Dermis lymphatic vessel endothelial cell (primary cell): ENCODE measurements at places on chromosomes 5 and 9. TPM values are rescaled to one million over a fixed set of nuclear protein-coding genes. Genes with fewer than 3 reads are reported as not detected.

AK3 gene
- total RNA-seq = 53.0 and 82.6 TPM in 2 replicates

ACTBL2 gene
- total RNA-seq = under 0.01 TPM in 1 of 2 replicates, not detected in the other

DHX29 gene
- total RNA-seq = 17.1 and 20.5 TPM in 2 replicates

DNAI1 gene
- total RNA-seq = 0.11 TPM in 1 of 2 replicates, not detected in the other

CDO1 gene
- 0.43 and 1.7 TPM in 2 replicates for total RNA-seq

SMIM33 gene
- not detected in 2 replicates for total RNA-seq

ZNF608 gene
- 7.8 and 12.8 TPM in 2 replicates for total RNA-seq

PCDHB4 gene
- total RNA-seq = 0.09 and 0.22 TPM in 2 replicates

TCF7 gene
- 0.09 and 0.11 TPM in 2 replicates for total RNA-seq

LURAP1L gene
- total RNA-seq = 0.69 and 1.3 TPM in 2 replicates

C5orf46 gene
- total RNA-seq = not detected in 2 replicates

RAD17 gene
- total RNA-seq = 13.5 and 19.5 TPM in 2 replicates

RANBP3L gene
- total RNA-seq = under 0.01 and 0.09 TPM in 2 replicates

IL5 gene
- total RNA-seq = not detected in 2 replicates

MRPL50 gene
- total RNA-seq = 12.8 and 19.3 TPM in 2 replicates

SLCO6A1 gene
- total RNA-seq = not detected in 2 replicates

IFNA14 gene
- total RNA-seq = not detected in 2 replicates

LSM11 gene
- total RNA-seq = 6.3 and 8.4 TPM in 2 replicates

KCNIP1 gene
- total RNA-seq = 53.2 and 65.1 TPM in 2 replicates
